ENCODE measurements at places on chromosomes 12 and 14. TPM values are rescaled to one million over a fixed set of nuclear protein-coding genes. Genes with fewer than 3 reads are reported as not detected.

ASPG gene
- total RNA-seq, result not detected

TPPP2 gene
- total RNA-seq, result not detected

SLCO1B1 gene
- total RNA-seq, result not detected

TSPAN19 gene
- total RNA-seq, result not detected

GNG2 gene
- total RNA-seq, result not detected

DDX23 gene
- total RNA-seq, result 94.4 TPM

NINJ2 gene
- not detected for total RNA-seq

COL2A1 gene
- total RNA-seq, result not detected

NANOG gene
- not detected for total RNA-seq

GNB3 gene
- 0.14 TPM for total RNA-seq

CCNT1 gene
- total RNA-seq, result 21.8 TPM

TCL1B gene
- total RNA-seq, result not detected

AKAP6 gene
- total RNA-seq, result 2.3 TPM

HEATR5A gene
- total RNA-seq, result 39.6 TPM

RTN1 gene
- total RNA-seq, result not detected

TBX5 gene
- total RNA-seq, result not detected

FAM90A1 gene
- total RNA-seq, result not detected

KRT6B gene
- not detected for total RNA-seq

PPP1R12A gene
- total RNA-seq, result 150 TPM

RFX4 gene
- total RNA-seq, result not detected
